ENCODE measurements at places on chromosomes 3 and 15.

GRCh38 chr3:59611649-59612443 is 562.0 kb upstream of the CFAP20DC start:
- no peak for DNase-seq

GRCh38 chr3:129228891-129229585 is 20.4 kb upstream of the COPG1 start:
- DNase-seq, result peak; percentile 60

DNA sequence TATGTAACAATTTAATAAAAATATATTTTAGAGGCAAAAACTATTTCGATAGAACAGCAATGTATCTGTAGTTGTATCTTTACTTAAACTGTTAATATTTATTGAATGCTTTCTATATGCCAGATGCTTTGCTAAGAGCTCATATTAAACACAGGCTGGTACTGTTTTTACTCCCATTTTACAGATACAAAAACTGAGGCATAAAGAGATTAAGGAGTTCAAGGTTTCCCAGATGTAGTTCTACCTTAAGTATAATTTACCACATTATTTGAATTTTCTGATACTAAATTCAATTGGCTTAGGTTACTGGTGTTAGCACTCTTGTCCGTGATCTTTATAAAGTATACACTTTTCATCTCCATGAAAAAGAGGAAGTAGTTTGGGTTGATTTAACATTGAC is 149.8 kb downstream of the ROBO2 start:
- DNase-seq, result no peak

GRCh38 chr15:88043396-88043795 is 213.1 kb downstream of the NTRK3 start:
- no peak for DNase-seq

GRCh38 chr3:78801926-78802561 is 965.8 kb downstream of the ROBO1 start:
- no peak for DNase-seq

DNA sequence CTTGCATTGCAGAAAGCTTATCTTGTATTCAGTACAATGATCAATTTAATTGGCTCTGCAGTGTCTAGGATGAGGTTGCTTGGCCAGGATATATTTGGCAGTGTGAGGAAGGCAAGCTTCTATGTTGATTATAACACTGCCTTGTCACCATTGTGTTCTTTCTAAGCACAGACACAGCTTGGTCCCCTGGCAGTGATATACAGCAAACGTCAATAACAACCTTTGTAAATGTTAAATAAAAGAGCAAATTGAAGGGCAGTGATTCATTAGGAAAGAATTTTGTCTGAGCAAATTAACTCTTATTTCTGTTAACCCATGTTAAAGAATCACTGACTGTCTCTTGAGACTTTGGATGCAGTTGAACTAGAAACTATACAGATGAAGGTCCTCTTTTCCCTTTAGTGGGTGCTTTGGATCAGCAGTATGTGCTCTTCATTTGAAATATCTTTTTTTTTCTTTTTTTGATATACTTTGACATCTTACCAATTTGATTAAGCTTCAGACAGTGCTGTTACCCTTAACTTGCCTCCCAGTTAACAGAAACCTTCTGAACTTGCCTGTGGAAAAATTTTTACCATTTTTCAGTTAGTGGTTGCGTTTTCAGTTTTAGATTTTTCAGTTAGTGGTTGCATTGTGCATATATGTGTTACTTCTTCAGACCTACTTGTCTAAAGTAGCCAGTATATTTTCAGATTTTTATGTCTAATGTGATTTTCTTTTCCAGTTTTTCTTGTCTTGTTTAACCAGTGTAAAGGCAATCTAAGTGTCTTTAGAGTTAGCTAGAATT is 199.8 kb downstream of the TCF12 start:
- DNase-seq, result no peak

DNA sequence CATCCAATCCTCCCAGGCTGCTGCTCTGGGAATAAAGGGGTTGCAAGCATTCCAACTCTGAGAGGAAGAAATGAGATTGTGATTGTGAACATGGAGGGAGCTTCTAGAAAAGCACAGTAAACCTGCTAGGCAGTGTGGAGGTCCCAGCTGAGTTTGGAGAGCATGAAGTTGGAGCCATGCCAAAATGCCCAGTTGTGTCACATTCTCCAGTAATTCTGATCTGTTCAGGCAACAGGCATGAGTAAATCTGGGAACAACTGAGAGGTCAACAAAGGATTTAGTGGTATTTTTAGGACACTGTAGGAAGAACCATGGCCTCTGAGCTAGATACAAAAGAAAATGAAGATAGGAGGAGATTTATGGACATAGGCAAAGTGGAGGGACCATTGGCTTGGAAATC is 74.7 kb downstream of the CYP19A1 start:
- DNase-seq, result no peak

GRCh38 chr15:58562135-58562534 is 130.3 kb downstream of the LIPC start:
- DNase-seq, result no peak

DNA sequence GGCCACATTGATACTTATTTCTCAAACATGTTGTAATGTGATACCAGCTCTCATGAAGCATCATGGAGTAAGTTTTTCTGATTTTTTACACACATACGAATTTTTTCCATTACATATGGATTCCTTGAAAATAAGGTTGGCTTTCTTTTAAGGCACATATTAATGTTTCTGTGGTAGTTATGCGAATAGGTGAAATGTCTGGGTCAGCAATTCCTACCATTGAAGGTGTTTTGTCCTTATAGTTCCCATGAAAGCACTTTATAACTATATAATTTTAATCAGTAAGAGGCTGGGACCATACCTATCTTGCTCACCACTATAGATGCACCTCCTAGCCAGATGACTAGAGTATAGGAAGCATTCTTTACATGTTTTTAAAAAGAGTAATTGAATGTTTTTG is 33.0 kb downstream of the PHLDB2 start:
- DNase-seq, result no peak

GRCh38 chr3:196140224-196140623 is 58.3 kb upstream of the TFRC start:
- DNase-seq, result no peak

DNA sequence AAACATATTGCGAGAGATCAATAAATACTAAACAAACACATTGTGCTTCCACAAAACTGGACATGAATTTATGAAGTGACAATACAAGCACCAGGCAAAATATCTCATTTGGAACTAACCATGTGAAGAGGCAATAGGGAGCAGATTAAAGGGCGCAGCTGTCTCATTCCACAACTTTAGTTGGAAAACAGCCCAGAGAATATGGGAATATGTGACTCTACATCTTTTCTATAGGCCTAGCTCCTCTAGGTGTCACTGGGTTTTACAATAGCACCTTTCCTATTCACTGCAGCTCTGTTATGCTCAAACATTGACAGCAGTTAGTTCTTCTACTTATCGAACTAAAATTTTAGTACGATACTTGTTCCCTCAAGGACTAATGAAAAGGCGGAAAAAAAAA is 866.3 kb upstream of the GBE1 start:
- DNase-seq, result no peak

Data from RKO (cell line).